Suppressor macrophage treated with lipopolysaccharide for 1 hour (primary cell): ENCODE measurements at places on chromosomes 11 and 22.

DNA sequence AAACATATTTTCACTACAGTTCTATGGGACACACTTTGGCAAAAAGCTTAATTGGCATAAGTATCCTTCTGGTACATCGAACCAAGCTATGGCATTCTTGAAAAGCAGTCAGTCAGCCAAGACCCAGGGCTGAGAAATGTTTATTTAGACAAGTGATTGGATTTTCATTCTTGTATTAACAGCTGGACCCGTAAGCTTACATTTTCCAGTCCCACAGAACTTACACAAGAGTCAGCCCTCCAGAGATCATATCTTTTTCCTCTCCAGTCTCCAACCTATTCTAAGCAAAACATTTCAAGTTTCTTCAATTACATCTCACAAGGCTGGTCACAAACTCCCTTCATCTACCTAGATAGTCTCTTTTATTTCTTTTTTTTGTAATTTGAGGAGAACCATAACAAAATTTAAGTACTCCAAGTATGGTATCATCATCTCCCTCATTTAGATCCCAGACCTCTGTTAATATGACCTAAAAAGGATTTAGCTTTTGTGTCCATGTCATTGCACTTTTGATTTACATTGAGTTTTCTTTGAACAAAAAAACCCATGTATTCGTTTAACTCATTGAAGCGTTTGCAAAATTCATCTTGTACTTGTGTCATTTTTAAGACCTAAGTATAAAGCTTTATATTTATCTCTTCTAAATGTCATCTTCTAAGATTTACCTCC is 67.9 kb upstream of the GRK3 start:
- no peak for DNase-seq

- DNase-seq: no peak
Observed at GRCh38 chr22:46500201-46500600, 37.2 kb downstream of the CELSR1 start.

- peak; percentile 20 for DNase-seq
Observed at GRCh38 chr11:8090756-8091155, 9.7 kb downstream of the TUB start.

DNA sequence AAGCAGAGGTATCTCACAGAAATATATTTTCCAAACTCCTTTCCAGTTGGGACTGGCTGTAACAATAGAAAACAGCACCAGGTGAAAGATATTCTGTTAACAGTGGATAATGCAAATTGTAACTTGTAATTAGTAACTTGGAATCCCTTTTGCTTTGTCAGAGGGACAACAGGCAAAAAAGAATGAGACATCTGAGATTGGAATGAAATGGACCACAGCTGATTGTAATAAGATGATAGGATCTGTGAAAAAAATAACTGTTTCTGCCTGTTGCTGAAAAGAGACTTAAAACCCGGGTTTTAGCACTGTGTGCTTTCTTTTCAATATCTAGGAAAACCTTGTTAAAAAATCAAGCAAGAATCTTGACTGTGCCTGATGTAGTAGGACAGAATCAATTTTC is 655.7 kb downstream of the METTL15 start:
- DNase-seq: no peak

DNA sequence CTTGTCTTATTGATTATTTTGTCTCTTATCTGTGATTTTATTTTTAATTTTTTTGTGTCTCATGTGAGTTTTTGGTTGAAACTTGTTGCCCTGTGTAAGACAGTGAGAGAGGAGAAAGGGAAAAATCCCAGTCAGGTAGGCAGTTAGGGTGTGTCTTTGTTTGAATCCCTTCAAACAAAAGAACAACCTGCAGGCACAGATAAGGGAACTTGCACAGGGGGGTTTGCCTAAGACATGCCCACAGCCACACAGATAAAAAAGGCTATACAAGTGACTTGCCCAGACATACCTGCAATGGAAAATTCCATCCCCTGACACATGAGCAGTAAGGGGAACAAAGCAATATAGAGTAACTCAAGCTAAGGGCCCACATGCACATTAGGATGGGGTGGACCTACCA is 127.8 kb upstream of the PLET1 start:
- DNase-seq: no peak

GRCh38 chr11:119591836-119592310 is 137.1 kb downstream of the NECTIN1 start:
- no peak for DNase-seq

DNA sequence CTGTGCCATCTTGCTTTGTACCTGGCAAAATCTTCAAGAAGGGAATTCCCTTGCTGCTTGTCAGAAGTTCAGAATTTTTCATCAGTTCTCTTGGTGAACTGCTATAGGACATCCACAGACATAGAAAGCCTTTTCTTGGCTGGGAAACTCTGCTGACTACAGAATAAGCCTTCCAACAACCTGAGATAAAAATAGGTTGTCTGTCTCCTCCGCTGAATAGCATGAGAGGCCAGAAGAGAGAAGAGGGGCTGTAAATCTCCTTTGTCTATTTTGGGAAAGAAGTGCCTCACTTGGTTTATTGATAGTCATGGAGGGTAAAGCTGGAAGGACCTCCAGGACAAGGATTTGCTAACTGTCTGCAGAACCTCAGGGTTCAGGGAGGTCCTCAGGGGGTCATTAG is 48.2 kb downstream of the C11orf91 start:
- DNase-seq: no peak

DNA sequence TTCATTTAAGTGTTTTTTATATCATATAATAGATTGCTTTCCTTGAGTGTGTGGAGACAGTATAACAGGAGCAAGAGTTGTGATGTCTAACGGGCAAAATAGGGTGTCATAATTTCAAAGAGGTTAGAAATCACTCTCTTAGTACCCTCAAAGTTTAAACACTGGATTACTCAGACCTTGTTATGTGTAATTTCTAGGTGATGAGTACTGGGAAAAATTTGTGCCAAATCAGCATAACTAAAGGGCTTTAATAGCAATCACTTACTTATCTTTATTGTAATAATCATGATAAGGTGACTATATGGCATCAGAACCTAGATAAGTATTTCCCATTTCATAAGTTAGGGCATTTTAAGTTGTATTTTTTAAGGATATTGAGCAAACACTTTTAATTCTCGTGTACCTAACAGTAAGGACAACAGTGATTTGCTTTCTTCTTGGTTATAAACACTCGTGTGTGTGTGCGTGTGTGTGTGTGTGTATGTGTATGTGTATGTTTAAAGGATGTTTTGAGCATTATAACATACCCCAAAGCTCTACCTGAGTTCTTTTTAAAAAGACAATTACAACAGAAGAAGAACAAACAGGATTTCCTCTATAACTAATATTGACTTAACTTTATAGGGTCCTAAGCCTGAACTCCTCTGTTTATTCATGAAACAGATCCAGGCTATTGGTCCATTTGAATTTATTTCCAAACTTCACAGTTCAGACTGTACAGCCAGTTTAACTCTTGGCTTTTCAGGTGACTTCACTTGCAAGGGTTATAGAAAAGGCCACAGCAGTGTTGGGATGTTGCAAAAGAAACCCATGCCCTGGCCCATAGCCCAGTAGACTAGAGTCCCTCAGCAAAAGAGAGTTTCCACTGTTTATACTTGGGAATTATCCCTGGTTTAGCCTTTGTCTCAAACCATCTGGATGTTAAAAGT is 23.7 kb upstream of the PDE3B start:
- DNase-seq: no peak

DNA sequence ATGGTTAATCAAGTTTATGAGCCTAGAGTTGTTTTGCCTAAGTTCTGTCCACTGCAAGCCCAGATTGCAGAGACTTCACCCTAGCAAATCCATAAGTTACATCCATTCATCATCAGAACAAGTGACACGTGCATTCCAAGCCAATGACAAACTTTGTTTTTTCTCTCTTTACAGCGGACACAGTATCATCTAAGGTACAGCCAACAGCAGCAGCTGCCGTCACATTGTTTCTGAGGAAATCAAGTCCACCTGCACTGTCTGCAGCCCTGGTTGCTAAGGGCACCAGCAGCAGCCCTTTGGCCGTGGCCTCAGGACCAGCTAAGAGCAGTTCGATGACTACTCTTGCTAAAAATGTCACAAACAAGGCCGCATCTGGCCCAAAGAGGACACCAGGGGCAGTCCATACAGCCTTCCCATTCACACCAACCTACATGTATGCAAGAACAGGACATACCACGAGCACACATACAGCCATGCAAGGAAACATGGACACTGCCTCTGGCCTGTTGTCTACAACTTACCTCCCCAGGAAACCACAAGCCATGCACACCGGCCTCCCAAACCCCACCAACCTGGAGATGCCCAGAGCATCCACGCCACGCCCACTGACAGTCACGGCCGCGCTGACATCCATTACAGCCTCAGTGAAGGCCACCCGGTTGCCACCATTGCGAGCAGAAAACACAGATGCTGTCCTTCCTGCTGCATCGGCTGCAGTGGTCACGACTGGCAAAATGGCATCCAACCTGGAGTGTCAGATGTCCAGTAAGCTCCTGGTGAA is 155.8 kb downstream of the C11orf91 start:
- DNase-seq: no peak

- DNase-seq: no peak
Observed at GRCh38 chr11:125941619-125942611, 3.9 kb upstream of the VSIG10L2 start.

DNA sequence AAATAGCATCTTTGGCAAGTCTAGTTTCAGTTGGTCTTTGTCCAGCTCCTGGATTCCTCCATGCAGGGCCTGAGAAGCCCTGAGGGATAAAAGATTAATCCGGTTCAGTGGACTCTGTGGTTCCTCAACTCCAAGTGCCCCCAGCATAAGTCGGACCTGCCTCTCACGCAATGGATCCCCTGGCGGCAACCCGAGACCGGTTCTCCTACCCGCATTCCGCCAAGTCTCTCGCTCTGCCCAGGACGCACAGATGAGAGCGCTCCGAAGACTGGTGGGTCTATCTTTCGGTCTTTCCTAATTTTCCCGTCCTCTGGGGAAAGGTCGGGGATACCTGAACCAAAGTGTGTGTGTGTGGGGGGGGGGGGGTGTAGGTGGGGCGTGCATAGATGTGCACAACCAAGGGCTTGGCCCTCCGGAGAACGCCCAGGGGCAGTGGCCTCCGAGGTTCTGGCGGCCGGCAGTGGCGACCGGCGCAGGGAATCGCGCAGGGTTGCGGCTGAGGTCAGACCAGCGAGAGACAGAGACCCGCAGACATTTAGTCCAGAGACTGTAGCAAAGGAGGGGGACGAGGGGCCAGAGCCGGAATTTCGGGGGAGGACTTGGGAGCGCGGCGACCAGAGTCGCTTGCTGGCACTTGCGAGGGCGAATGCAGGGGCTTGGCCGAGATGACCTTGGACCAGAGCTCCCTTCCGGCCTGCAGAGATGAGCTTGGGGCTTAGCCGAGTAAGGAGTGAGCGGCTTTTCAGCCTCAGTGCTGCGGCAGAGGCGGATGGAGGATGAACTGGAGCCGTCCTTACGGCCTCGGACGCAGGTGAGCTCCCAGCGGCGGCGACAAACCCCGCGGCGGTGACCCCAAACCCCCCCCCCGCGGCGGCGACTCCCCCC is 712 bp upstream of the SLC2A11 start:
- peak; percentile 52 for DNase-seq
